ENCODE measurements at places on chromosomes 16 and 17. TPM values are rescaled to one million over a fixed set of nuclear protein-coding genes. Genes with fewer than 3 reads are reported as not detected.
A peak's percentile ranks its signal among the peaks of the same experiment; 100 is the strongest.

DNA sequence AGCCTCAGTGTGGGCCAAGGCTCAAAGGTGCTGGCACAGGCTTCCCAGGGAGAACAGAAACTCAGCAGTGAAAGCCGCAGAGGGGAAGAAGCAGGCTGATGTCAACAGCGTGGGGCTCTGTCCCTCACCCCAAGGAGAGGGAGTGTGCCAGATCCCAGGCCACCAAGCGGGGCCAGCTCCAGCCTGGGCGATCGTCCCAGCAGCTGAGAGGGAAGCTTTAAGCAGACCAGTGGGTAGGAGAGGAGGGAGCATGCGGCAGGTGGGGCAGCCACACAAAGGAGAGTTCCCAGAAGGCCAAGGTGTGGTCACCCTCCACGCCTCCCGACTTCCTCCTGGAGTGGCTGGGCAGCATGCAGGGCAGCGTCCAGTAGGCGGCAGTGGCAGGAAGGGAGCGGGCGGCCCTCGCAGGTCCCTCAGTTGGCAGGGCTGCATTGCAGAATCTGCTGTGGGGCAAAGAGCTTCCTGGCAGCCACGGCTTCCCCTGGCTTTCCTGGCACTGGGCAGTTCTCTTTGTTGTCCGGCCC lies 6.0 kb downstream of the SYNGR2 start:
- H3K4me1 ChIP-seq: peaks cover 87% of the 10 kb centered on the region
- peak; percentile 97 for DNase-seq
- H3K36me3 ChIP-seq: peaks cover 26% of the 10 kb centered on the region
- H3K4me3 ChIP-seq: peak overlapping the region; percentile 33
- H3K27ac ChIP-seq: peak overlapping the region; percentile 85

DNA sequence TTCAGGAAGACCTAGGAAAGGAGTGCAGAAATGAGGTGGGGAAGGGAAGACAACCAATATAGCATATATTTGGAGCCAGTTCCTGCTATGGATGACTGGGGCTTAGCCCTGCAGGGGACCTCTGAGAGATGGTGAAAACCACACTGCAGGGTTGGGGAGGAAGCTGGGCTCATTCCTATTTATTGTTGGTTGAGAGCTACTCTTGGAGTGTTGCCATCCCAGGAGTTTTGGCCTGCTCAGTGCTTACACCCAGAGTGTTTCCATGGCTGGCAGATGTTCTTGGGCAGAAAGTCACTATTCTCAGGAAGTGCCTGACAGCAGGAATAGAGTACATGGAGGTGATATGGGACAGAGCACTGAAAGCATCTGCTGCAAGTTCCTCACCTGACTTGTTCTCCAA lies 145.8 kb downstream of the SPACA3 start:
- peaks cover 19% of the 10 kb centered on the region for H3K27me3 ChIP-seq
- H3K4me3 ChIP-seq: no peak overlapping the region
- DNase-seq: no peak
- no peaks in the 10 kb centered on the region for H3K4me1 ChIP-seq

Gene CIITA
- 119 TPM for total RNA-seq

GRCh38 chr17:77343031-77343800 lies 202.4 kb downstream of the SEC14L1 start:
- peaks cover 36% of the 10 kb centered on the region for H3K4me1 ChIP-seq
- no peaks in the 10 kb centered on the region for H3K27me3 ChIP-seq
- H3K27ac ChIP-seq: peak overlapping the region; percentile 54
- H3K36me3 ChIP-seq: no peaks in the 10 kb centered on the region
- no peak for DNase-seq
- H3K4me3 ChIP-seq: no peak overlapping the region

- no peak for DNase-seq
- H3K36me3 ChIP-seq: no peaks in the 10 kb centered on the region
- H3K4me3 ChIP-seq: no peak overlapping the region
These were observed 17.0 kb downstream of the SOX8 start for GRCh38 chr16:998615-999014.

Gene CSH2
- total RNA-seq: not detected

Gene KDM6B
- 46.1 TPM for total RNA-seq

Gene SERPINF2
- 24.1 TPM for total RNA-seq

Data from lower lobe of right lung (tissue), 2 donors.